Omental fat pad (tissue), 4 donors: ENCODE measurements at places on chromosomes 4 and X. TPM values are rescaled to one million over a fixed set of nuclear protein-coding genes. Genes with fewer than 3 reads are reported as not detected.

- DNase-seq = peak; percentile 32
Observed at GRCh38 chr4:94406668-94407437, 44.9 kb upstream of the PDLIM5 start.

DNA sequence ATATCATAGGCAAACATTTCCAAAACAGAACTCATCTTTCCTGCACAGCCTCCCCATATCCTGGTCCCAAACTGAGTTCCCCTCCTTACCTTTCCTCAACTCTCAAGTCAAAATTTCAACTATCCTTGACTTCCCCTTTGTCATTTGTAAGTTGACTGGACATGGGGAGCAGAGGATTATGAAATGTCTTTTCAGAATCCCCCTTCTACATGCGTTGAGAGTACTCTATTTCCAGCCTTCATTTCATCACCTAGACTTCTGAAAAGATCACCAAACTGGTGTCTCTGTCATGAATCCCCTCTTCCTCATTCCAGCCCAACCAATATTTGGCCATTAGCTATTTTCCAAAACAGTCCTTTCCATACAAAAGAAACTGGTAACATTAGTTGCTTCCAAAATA is 95.2 kb downstream of the SYNPO2 start:
- DNase-seq = no peak

DNA sequence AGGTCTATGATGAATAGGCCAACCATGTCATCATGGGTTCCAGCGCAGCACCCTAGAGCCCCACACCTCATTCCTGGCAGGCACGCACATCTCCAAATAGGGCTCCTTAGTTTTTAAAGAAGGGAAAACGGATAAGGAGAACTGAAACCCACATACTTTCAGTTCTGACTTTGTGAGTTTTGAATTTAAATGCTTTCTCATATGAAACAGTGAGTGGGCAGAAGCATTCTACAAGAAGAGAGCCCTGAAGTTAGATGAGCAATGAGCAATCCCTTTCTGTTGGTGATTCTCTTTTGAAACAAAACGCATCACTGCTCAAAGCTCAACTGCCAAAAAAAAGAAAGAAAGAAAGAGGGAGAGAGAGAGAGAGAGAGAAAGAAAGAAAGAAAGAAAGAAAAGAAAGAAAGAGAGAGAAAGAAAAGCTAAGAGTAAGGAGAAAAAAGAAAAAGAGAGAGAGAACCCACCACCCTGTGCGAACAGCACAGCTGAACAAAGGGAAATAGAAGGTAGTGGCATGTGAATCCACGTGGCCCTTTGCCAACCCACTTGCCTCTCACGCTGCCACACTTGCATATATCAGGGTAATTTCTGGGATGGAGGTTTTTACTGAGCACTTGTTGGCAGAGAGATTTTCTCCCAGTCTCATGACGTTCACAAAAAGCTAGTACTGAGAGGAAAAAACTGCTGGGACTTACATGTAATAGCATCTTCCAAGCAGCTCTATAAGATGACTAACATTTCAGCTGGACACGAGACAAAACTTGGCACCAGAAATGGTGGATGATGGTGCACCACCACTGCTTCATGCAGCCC is 31.0 kb downstream of the TMSB4X start:
- no peak for DNase-seq

GRCh38 chr4:150515135-150515534 is 66.8 kb upstream of the MAB21L2 start:
- DNase-seq = no peak

The CSAG3 gene
- not detected for total RNA-seq

- DNase-seq = no peak
Observed at GRCh38 chr4:13844740-13845139, 217.2 kb upstream of the BOD1L1 start.

The PNMA6F gene
- total RNA-seq = not detected

DNA sequence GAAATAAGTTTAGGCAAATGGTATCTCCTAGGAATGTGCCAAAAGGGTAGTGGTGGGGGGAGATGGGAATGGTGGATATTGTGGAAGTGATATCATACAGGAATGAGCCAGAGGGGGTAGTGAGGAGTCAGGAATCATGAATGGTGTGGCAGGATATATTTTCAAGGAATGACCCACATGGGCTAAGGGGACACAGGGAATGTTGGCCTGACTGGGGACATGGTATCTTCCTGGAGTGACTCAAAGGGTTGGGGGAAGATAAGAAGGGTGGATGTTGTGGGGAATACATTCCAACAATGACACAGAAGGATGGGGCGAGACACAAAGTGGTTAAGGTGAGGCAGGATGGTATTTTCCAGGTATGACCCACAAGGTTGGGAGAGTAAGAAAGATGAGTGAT is 60.6 kb downstream of the MAOA start:
- DNase-seq = no peak

The DDIT4L gene
- total RNA-seq = 2.9 TPM

The NRK gene
- 1.9 TPM for total RNA-seq

The BST1 gene
- total RNA-seq = 22.5 TPM

DNA sequence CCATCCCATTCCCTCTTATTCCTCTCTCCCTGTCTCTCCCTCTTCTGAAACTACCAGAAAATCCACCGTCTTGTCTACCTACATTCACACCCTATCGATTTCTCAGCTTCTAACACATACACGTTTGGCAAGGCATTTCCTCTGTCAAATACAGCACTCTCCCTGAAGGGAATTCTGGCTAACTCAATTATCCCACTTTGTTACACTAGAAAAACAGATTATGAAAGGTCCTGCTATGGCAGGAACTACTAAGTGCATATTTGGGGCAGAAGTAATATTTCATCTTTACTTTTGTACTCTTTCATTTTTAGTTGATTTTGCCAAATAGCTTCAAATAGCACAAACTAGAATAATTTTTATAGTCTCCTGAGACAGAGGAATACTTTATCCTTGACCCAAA is 46.6 kb upstream of the KLHL8 start:
- DNase-seq = no peak

- no peak for DNase-seq
Observed at GRCh38 chrX:71169586-71169985, 24.9 kb downstream of the NLGN3 start.

The AMTN gene
- not detected for total RNA-seq

GRCh38 chr4:145680902-145681301 is 956 bp downstream of the C4orf51 start:
- no peak for DNase-seq

DNA sequence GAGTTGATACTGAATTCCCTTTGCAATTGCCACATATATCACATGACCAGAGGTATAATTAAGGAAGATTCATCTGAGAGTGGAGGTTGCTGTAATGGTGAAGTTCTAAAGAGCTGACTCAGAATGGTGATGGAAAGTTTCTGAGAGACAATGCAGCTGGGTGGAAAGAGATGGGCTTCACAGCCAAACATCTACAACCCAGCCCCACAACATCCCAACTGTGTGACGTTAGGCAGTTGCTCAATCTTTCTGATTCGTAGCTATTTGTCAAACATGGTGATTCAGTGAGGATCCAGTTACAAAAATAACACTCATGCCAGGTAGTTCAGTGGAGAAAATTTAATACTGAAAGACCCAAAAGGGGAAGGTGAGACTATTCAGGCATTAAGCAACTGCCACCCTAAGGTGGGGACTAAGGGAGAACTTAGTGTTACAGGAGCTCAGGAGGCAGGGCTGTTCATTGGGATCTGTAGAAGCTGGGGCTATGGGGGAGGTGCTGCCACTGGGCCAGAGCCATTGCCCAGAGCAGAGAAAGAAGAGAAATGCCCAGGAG is 6.9 kb upstream of the AFF1 start:
- no peak for DNase-seq

The ZNF674 gene
- 1.9 TPM for total RNA-seq

DNA sequence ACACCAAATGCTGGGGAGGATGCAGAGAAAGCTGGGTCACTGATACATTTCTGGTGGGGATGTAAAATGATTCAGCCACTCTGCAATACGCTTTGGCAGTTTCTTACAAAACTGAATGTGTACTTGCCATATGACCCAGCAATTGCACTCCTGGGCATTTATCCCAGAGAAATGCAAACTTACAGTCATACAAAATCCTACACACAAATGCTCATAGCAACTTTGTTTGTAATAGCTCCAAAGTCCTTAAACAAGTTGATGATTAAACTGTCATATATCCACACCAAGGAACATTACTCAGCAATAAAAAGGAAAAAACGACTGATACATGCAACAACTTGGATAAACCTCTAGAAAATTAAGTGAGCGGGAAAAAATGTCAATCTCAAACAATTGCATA is 12.3 kb downstream of the MID1 start:
- DNase-seq = no peak

The PAGE4 gene
- not detected for total RNA-seq

- no peak for DNase-seq
Observed at GRCh38 chrX:84729809-84730208, 227.6 kb upstream of the HDX start.
